Endodermal cell (in vitro differentiated cells): ENCODE measurements at places on chromosomes 11 and 22. TPM values are rescaled to one million over a fixed set of nuclear protein-coding genes. Genes with fewer than 3 reads are reported as not detected.
A peak's percentile ranks its signal among the peaks of the same experiment; 100 is the strongest.

DNA sequence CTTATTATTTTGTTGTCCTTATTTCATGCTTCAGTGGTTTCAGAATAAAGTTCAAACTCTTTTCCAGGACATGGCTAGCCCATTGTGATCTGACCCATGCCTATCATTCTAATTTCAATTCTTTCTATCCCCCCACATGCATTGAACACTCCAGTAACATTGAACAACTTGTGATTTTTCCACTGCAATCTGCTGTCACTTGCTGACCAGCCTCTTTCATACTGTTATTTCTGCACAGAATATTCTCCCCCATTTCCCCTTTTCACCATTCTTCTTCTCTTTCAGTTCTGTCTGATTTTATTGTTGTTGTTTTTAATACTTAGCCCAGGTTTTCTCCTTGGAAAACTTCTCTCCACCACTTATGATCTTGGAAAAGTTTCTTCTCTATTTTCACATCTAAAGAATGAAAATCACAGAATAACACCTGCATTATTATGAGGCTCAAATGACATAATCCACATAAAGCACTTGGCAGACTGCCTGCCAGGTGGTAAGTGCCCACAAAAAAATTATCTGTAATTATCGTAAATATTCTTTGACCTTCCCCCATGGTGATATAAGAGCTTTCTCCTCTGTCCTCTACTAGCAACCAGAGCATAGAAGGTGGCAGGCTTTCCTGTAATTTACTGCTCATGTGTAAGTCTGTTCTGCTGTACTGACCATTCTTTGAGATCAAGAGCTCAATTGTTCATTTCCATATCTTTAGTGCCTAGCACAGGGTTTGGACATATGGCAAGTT lies 51.9 kb upstream of the EED start:
- H3K27me3 ChIP-seq = no peaks in the 10 kb centered on the region
- DNase-seq = no peak
- no peak overlapping the region for H3K27ac ChIP-seq
- no peaks in the 10 kb centered on the region for H3K4me1 ChIP-seq
- H3K36me3 ChIP-seq = no peaks in the 10 kb centered on the region

DNA sequence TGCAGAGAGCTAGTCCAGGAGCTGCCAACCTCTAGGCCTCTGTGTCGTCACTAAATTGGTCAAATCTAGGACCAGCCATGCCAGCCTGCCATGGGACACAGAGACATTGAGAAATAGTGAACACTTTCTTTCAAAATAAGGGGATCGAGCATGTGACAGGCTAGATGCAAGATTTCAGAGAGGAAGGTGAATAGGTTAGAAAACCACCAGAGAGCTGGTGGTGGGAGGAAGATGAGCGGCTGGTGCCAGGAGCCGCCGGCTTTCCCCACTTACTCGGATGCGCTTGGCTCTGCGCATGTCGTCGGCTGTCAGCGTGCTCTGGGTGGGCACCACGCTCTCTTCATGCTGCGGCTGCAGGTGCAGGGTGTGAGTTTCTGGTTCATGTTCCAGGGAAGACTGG lies 35.4 kb upstream of the NFRKB start:
- no peak overlapping the region for H3K27ac ChIP-seq
- no peak for DNase-seq
- H3K36me3 ChIP-seq = peaks cover 20% of the 10 kb centered on the region

DNA sequence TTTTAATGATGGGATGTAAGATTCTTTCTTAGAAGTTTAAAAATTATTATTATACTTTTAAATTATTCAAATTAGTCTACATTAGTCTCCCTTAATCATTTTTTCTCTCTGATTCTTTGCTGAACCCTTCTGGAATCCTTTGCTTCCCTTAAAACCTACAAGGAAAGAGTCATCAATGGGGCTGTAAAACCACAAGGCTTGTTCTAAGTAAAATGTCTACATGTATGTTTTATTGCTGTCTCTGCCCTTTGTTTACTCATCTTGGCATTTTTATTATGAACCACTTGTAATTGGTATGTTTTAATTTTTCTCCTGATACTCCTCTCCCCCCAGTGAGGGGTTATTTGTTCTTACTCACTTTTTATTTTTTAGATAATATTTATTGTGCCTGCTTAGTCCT lies 27.4 kb downstream of the FAR1 start:
- peaks cover 16% of the 10 kb centered on the region for H3K4me1 ChIP-seq
- H3K36me3 ChIP-seq = peaks cover 44% of the 10 kb centered on the region
- H3K27ac ChIP-seq = no peak overlapping the region

DNA sequence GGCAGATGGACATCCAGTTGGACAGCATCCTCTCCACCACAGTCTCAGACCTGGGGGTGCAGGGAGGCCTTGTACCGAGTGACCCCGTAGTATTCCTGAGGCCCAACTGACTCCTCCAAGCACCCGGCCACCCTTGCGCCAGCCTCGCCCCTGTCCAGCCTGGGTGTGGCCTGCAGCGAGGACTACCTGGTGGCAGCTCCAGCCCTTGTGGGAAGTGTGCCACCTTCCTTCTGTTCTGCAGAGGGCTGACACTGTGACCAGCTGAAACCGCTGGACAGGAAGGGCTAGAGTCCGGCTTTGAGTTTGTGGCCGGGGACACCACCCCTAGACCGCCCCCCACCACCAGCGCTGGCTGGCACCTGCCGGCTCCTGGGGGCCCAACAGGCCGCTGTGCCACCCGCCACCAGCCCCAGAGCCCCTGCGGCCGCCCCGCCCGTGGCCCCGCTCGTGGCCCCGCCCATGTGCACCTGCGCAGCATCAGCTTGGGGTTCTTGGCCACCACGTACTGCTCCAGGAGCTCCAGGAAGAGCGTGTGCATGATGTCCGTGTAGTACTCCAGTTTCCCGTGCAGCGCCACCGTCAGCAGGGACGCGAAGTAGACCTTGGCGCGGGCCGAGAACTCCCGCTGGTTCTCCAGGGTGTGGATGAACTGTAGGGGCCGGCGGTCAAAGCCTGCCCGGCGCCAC lies 10.0 kb upstream of the MAPK11 start:
- peaks cover 19% of the 10 kb centered on the region for H3K36me3 ChIP-seq
- no peak overlapping the region for H3K27ac ChIP-seq
- no peak overlapping the region for H3K4me3 ChIP-seq
- no peaks in the 10 kb centered on the region for H3K4me1 ChIP-seq
- no peaks in the 10 kb centered on the region for H3K27me3 ChIP-seq

GRCh38 chr11:103806130-103806895 lies 230.1 kb upstream of the DDI1 start:
- H3K27ac ChIP-seq = no peak overlapping the region
- DNase-seq = no peak
- H3K4me3 ChIP-seq = no peak overlapping the region

Gene SLC15A3
- 0.80 to 1.6 TPM (median 0.82 TPM) in 3 replicates for total RNA-seq

DNA sequence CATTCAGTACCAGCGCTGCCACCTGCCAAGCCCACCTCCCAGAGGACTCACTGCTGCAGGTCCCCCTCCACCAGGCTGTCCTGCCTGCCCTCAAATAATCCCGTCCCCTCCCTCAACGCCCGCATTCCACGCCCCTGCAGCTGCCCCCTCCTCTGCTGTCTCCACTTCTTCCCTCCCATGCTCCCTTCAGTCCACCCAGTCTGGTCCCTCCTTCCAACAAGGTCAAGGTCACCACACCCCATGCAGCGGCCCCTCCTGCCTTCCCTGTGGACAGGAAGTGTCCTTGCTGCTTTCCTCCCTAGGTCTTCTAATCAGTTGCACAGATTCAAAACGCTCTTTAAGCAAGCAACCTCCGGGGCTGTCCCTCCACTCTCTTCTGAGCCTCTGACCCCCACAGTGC lies 12.1 kb downstream of the MACROD1 start:
- no peaks in the 10 kb centered on the region for H3K4me1 ChIP-seq
- peak; percentile 61 for DNase-seq
- no peak overlapping the region for H3K27ac ChIP-seq
- H3K4me3 ChIP-seq = no peak overlapping the region

GRCh38 chr22:29139965-29140782 lies 65.5 kb upstream of the EMID1 start:
- no peak for DNase-seq
- H3K27me3 ChIP-seq = no peaks in the 10 kb centered on the region
- no peaks in the 10 kb centered on the region for H3K36me3 ChIP-seq
- no peak overlapping the region for H3K27ac ChIP-seq
- H3K4me1 ChIP-seq = no peaks in the 10 kb centered on the region

Gene MOGAT2
- total RNA-seq = not detected in 3 replicates

Gene TALDO1
- total RNA-seq = 177 and 193 TPM in 2 replicates

Gene MS4A14
- total RNA-seq = not detected in 3 replicates
